NCI-H526 treated with DMSO at 0.1 percent for 48 hours (cell line): ENCODE measurements at places on chromosomes 2 and 18.

DNA sequence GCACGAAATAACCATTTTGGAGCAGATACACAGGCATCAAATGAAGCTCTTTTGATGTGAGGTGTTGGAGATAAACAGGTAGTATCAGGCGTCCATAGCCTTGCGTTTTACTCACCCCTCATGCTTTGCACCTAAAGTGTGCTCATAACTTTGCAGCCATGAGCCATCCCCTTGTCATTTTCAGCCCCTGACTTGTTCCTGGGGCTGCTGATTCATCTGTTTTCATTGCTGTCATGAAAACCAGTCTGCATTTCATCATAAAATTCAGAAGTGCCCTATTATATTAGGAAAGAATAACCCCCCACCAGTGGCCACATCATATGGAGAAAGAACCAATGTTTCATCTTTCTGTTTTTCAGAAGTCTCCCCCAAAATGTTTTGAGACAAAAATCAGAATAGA, 329.7 kb upstream of the NRP2 start:
- DNase-seq = no peak

DNA sequence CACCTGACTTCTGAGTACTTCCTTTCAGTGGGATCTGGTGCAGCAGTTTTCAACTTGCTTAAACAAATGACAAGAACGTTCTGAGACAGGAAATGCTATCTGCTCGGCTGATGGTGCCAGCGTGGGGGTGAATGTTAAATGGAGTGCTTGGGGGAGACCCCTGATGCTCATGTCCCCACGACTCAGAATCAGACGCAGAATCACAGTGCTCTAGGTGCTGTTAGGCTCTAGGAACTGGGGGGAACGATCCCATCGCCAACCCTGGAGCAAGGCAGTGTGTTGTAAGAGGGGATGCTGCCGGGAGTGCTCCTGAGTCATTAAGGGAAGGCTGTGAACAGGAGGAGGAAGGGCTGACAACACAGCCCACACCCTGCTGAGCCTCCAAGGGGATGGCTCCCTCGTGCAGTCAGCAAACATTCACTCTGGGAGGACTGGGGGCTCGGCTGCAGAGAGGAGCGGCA, 34.1 kb upstream of the KCNF1 start:
- DNase-seq = no peak

- peak; percentile 63 for DNase-seq
Observed at GRCh38 chr2:36459725-36460137, 104.2 kb downstream of the CRIM1 start.

DNA sequence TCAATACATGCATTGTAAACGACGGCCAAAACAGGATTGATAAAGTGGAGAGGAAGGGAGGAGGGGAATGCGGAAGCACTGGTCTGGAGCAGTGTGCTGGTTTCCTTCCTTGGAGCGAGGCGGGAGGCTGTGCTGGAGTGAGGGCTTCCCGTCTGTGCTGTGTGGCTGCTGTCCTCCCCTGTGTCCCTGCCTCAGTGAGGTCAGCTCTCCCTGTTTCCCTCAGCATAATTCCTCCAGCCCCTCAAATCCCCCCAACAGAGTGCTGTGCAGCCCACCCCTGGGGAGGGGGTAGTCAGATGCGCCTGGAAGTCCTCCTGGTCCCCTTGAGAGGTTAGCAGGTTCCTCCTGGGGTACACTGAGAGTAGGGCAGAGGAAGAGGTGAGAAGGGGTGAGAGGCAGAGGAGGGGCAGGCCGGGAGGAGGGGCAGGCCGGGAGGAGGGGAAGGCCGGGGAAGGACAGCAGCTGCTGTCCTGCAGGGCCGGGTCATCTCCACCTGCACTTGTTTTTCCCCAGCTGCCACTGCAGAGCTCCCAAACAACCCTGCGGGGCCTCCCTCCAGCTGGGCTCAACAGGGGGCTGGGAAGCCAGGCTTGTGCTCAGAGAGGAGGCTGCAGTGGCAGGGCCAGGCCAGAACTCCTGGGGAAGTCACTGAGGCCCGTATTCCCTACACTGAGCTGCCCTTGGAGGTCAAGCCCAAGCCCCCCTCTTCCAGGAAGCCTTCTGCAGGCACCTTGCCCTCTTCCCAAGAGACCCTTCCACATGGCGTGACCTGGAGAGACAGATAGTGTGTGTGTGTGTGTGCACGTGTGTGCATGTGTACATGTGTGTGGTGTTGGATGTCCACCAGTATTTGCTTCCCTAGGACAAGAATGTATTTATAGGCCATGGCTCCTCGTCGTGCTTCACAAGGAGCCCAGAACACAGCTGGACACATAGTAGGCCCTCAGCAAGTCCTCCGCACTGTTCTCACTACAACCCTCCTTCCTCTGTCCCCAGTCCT, 13.2 kb upstream of the ATP6V1B1 start:
- no peak for DNase-seq

DNA sequence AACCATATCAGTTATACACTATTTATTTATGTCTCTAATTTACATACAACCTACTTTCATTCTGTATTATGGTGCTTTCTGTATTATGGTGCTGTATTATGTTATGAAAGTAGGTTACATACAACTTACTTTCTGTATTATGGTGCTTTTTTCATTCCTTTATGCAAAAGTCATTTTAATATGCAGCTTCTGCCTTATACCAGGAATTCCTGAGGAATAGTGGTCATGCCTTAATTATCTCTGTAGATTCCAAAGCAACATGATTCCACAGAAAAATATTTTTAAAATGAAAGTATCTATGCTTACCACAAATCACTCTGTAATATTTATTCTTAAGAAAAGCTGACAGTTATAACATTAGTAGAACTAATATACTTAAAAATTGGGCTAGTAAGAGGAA, 922.0 kb upstream of the NRXN1 start:
- DNase-seq = no peak

- no peak for DNase-seq
Observed at GRCh38 chr2:9060819-9061218, 57.3 kb upstream of the MBOAT2 start.

DNA sequence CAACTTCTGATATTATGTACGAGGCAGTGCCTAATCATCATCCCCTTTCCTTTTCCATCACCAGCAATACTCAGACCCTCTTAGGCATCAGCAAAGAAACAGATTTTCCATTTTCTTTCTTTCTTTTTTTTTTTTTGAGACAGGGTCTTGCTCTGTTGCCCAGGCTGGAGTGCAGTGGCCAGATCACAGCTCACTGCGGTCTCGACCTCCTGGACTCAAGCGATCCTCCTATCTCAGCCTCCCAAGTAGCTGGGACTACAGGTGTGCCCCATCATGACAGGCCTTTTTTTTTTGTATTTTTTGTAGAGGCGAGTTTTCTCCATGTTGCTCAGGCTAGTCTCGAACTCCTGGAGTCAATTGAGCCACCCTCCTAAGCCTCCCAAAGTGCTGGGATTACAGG, 5.9 kb upstream of the OLA1 start:
- no peak for DNase-seq
